Substantia nigra (tissue), 51 donors: ENCODE measurements at places on chromosomes 2 and 18.

DNA sequence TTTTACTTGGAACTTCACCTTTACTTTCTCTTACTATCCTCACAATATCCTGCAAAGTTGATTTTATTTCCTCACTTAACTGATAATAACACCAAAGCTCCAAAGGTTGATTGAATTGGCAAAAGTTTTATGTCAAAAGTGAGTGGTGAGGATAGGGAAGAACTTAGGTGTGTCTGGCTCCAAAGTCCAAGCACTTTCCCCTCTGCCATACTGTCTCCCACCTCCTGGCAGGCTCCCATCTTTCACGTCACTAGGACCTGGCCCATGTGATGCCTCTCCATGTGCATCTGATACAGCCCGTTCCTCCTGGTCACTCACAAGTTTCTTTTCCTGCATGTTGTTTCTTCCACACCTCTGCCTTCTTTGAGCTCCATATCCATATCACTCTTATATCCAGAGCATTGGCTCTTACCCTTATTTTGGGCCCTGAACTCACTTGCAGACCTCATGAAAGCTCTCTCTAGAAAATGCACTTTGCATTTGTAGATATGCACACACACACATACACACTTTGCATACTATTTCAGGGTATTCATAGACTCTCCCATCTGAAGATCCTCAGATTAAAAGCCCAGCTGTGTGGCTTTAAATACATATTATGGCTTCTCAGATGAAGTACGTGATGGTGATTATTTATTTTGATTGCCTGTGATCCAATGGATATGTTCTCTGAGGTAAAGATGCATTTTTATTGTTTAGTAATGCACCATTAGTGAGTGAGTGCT lies 12.3 kb downstream of the MEP1B start:
- DNase-seq, result no peak

DNA sequence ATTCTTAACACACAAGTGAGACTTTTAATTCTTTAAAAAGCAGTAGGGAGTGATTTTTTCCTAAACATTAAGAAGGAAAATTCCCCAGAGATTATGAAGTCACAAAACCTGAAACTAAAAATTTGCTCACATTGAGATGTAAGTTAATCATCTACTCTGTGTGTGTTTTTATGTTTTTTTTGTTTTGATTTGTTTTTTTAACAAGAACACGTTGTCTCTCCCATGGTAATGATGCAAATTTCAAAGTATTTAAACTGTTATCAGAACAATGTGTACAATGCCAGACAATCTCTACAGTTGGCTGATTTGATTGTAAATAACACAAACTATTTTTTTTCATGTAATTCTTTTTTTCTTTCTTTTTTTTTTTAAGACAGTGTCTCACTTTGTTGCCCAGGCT lies 71.5 kb downstream of the COLEC12 start:
- DNase-seq, result no peak

DNA sequence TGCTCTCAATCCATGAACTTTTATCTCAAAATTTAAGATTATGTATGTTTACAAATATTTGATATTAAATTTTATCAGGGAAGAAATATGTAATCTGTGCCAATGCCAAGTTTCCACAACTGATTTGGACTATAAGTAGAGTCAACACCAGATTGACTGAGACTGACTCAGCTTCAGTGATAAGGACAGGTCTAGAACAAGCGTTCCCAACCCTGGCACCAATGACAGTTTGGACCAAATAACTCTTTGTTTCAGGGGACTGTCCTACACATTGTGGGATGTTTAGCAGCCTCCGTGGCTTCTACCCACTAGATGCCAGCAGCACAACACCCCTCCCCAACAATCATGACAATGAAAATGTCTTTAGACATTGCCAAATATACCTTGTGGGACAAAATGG lies 165.3 kb downstream of the THADA start:
- DNase-seq, result no peak

DNA sequence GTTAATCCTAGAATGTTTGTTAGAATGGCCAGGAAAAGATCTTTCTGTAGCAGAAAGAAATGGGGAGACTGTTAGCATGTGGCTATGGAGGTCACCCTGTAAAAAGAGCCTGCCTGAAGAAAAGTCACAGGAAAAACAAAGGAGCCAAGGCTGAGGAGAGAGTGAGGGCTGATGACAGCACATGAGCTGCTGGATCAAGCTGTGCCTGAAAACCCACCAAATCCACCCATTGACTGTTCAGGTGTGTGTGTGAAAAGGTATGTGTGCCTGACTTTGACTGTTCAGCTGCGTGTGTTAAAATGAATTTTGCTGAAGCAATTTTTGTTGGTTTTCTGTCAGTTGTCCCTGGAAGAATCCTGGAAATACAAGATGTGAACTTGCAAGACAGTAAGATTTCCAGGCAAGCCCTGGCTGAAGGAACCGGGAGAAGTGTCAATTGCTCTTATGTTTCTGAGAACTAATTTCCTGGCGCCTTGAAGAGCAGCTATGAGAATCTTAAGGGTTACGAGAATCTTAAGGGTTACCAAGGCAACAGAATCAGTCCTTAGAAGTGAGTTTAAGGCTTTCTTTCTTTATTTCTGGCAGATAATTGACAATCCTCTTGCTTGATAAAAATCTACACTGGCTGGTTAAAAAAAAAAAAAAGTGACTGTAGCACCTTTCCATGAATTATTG lies 73.0 kb upstream of the LGALSL start:
- DNase-seq, result no peak

- DNase-seq, result no peak
Measured at GRCh38 chr18:30358555-30358954, 684.0 kb downstream of the DSC3 start.

DNA sequence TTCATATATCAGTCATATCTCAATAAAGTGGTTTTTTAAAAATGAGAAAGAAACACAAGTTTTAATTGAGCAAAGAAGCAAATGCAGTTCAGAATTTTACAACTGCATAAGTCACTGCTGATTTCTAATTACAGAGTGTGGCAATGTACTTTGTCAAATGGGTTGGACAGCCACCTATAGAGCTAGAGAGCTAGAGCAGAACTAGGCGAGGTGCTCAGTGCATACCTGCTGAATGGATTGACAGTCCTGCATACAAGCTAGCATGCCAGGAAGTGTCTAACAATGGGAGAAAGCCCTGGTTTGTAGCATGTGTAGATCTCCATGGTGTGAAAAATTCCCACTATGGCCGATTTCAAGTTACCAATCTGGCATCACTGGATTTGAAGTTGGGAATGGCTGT lies 106.3 kb upstream of the CDCA7 start:
- no peak for DNase-seq

DNA sequence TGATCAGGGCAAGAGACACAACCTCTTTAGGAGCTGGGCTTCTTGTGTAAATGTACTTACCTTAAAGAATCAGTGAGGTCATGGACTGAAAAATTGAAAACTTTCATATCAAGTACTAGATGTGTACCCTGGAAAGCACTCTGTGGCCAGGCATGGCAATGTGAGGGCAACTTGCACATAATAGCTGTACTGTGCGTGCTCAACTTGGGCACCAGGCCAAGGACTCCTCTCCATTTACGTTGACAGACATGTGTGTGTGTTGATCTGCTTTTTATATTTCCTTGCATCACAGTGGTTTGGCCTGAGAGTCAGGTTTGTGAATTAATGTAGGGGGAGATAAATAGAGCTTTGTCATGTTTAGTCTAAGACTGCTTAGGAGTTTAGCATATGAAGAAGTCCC lies 669.5 kb upstream of the REG3G start:
- no peak for DNase-seq
